ENCODE measurements at places on chromosomes 1 and 21.

DNA sequence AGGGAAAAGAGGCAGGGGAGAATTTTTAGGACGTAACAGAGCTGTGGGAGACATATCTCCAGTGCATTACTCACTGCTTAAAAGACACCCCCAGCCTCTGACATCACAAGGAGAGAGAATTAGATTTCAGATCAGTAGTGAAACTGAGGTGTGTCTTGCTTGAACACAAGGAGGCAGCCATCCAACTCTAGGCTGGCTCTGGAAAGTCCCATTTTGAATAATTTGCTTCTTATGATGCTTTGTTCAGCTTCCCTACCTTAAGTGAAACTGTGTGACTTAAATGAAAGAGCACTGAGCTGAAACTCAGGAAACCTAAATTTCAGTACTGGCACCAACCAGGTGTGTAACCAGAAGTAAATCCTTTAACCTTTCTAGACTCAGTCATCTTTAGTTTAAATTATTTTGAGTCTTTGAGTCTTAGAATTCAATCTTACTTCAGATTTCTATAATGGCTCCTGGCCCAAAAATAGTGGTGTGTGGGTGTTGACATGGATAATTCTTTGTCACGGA lies 251.6 kb upstream of the SGIP1 start:
- no peak for DNase-seq

DNA sequence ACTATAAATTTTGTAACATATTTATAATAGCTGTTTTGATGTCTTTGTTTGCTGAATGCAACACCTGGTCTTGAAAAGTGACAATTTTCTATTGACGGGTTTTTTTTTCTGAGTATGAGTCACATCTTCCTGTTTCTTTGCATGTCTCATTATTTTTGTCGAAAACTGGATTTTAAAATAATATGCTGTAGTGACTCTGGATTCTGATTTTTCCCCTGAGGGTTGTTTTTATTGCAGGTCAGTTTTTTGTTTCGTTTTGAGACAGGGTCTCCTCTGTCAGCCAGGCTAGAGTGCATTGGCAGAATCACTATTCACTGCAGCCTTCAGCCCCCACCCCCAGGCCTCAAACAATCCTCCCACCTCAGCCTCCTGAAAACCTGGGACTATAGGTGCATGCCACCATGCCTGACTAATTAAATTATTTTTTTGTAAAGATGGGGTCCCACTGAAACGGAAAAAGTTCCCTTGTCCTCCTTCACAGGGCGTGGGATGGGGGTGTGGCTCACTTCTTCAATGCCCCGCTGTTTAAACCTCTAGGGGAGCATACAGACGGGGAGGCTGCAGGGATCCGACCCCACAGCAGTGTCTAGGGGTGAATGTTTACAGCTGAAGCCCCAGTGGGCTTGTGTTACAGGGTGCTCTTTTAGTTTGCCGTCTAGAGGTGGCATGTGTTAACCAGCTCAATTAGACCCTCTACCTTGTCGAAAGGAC lies 11.3 kb upstream of the PPIE start:
- no peak for DNase-seq

DNA sequence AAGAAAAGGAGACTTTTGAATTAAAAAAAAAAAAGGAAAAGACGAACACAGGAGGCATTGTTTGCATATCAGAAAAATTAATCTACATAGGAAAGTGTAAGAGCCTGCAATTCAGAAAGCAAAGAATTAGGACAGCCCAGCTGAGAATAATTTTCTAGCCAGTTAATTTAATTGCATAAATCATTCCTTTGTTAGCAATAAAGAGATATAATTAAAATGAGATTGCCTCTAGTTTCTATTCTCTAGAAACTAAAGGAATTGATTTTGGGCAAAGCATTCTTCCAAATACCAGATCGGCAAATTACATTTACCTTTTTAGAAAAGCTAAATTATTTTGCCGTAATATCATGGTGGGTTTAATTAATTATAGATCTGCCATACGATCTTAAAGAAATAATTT lies 46.0 kb downstream of the NUF2 start:
- no peak for DNase-seq

- DNase-seq, result no peak
These were observed 203.2 kb downstream of the FGGY start for GRCh38 chr1:59499943-59500569.

- no peak for DNase-seq
These were observed 12.6 kb downstream of the ETV3L start for GRCh38 chr1:157087030-157087429.

- DNase-seq, result no peak
These were observed 1.1 kb downstream of the TTC3 start for GRCh38 chr21:37074197-37074510.

DNA sequence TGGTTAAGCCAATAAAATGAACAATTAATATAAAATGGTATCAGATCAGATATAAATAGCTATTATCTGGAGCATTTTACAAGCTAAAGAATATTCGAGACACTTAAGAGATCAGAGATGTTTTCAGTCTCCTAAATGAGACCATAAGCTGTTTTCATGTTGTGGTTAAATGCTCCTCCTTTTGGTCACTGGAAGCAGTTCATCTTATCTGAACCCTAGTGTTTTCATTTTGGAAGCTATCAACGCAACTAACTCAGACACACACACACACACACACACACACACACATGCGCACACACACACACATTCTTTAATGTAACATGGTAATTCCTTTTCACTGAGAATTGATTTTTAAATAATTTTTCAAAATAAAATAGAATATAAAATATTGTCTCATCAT lies 10.0 kb upstream of the LRRC8C start:
- no peak for DNase-seq

- no peak for DNase-seq
These were observed 112.9 kb downstream of the LRRC40 start for GRCh38 chr1:70092526-70092925.

- DNase-seq, result no peak
These were observed 107.0 kb upstream of the HMCN1 start for GRCh38 chr1:185627171-185627570.

DNA sequence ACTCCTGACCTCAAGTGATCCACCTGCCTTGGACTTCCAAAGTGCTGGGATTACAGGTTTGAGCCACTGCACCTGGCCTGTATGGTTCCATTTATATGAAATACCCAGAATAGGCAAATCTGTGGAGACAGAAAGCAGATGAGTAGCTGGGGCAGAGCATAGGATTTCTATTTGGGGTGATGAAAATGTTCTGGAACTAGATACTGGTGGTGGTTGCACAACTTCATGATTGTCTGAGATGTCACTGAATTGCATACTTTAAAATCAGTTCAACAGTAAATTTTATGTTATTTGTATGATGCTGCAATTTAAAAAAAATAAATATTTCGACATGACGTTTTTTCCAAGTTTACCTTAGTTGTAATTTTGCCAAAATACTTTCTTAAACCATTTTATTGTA lies 23.9 kb downstream of the ITSN1 start:
- DNase-seq, result no peak
